ENCODE measurements at places on chromosomes 6 and 20.

GRCh38 chr6:152977556-152977955, 5.3 kb downstream of the FBXO5 start:
- DNase-seq, result no peak

- no peak for DNase-seq
Observed at GRCh38 chr20:44219791-44220190, 9.2 kb upstream of the OSER1 start.

- DNase-seq, result no peak
Observed at GRCh38 chr6:34584694-34585093, 28.6 kb upstream of the SPDEF start.

DNA sequence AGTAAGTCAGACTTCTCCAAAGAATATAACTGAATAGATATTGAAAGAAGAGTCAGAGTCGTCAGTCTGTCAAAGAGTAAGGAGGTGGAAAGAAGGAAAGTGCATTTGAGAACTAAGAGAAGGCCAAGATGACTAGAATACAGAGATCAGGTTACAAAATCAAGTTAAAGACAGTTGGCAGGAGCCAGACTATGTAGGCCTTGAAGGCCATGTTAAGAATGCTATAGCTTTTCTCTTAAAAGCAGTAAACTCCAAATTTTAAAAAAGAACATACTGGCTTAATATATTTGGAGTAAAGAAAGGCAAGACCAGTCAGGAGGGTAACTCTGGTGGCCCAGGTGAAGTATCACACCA, 68.8 kb downstream of the IBTK start:
- no peak for DNase-seq

GRCh38 chr20:56411759-56412472, at the start of gene CASS4:
CASS4 (plus strand) TSS chr20:56412260; CDS start chr20:56412459, 199 bp downstream.
- peak; percentile 48 for DNase-seq

DNA sequence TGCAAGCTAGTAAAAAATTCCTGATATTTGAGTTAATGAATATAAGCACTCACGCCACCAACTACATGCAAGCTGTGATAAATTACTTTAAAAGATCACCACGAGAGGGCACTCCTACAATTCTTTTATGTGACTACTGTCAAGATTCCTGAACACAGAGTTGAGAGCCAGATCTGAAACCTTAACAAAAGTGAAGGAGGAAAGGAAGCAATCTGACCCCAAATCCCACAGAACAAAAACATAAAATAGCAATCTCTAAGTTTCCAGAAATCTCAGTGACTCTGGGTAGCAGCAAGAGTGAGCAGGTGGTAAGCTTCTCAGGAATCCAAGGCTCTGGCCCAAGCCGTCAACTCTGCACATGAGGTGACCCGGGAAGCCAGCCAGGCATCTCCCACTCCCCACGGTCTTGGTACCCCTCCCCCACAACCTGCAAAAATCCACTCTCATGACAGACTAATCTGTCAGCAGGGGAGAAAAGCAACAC, 55.1 kb downstream of the STAU1 start:
- DNase-seq, result peak; percentile 75

DNA sequence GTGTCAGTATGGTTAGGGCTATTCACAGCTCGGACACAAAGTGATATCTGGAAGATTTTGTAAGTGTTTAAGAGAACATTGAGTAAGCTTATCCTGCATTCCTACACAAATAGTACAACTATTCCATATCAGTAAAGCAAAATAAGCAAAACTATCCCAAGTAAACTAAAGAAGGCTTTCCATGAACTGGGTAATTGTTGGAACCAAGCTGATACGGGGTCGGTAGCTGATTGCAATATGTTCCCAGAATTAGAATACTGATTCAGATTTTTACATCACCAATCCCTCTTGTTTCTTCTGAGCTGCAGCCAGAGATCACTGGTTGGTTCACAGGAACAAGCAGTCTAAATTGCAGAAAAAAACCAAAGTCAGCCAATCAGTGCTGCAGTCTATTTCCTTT, 54.1 kb downstream of the CDS2 start:
- DNase-seq, result no peak

- DNase-seq, result no peak
Observed at GRCh38 chr6:6820641-6821238, 232.2 kb downstream of the LY86 start.

- no peak for DNase-seq
Observed at GRCh38 chr20:33654680-33655161, 7.4 kb upstream of the C20orf144 start.

- no peak for DNase-seq
Observed at GRCh38 chr6:97885325-97885724, 602.3 kb upstream of the MMS22L start.

DNA sequence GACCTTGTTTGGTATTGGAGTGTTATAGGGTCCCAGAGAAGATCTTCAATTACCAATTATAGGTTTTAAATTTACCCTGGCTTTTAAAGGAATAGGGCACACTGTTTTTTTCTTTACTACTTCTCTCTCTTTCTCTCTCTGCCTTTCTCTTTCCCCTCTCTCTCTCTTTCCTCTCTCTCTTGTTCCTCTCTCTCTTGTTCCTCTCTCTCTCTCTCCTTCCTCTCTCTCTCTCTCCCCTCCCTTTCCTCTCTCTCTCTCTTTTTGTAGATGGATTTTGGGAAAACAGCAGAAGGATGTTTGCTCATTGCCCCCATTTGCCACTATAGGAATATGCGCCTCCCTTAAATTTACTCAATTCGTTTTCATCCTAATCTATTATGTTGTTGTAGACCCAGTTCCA, 45.2 kb downstream of the TBX18 start:
- no peak for DNase-seq

DNA sequence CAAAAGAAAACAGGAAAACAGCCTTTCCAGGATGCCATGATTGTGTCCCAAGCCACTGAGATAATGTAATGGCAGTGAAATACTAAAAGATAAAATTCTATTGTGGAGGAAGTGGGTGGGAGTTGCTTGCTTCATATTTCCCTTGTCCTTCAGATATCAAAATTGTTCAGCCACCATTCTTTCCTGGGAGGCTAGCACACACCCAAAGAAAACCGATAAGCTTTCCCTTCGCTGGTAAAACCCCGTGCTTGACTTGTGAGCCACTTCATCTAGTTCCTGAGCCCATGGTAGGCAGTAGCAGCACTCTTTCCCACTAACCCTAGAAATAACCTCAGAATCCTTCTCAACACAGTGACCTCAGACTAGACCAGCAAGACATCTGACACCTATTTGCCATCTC, 357.4 kb upstream of the PLCB4 start:
- DNase-seq, result no peak

DNA sequence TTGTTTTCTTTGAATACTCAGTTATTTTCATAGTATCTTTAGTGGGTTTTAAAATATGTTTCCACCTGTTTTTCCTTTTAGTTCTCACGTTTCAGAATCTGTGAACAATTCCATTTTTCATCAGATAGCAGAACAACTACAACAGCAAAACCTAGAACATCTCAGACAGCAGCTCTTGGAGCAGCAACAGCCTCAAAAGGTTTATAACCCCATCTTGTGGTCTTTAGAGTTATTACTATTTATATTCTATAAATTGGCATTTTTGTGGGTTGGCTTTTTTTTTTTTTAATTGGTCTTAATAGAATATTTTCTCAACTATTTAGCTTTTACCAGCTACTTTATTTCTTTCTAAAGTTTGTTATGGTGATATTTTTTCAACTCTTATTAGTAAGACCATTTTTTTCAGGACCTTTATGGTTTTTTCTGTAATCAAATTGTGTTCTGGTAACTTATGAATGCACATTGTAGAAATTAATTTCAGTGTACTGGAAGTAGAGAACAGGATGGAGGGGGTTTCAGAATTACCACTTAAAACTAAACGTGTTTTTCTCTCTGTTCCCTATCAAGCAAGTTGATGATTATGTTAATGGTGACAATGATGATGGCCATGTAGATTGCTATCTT, 72.2 kb downstream of the SCAF8 start:
- DNase-seq, result peak; percentile 58

Data from fibroblast of upper back skin (primary cell).